ENCODE measurements at places on chromosomes 3 and 15.

- DNase-seq, result no peak
Measured at GRCh38 chr3:99549957-99550603, 88.3 kb upstream of the COL8A1 start.

DNA sequence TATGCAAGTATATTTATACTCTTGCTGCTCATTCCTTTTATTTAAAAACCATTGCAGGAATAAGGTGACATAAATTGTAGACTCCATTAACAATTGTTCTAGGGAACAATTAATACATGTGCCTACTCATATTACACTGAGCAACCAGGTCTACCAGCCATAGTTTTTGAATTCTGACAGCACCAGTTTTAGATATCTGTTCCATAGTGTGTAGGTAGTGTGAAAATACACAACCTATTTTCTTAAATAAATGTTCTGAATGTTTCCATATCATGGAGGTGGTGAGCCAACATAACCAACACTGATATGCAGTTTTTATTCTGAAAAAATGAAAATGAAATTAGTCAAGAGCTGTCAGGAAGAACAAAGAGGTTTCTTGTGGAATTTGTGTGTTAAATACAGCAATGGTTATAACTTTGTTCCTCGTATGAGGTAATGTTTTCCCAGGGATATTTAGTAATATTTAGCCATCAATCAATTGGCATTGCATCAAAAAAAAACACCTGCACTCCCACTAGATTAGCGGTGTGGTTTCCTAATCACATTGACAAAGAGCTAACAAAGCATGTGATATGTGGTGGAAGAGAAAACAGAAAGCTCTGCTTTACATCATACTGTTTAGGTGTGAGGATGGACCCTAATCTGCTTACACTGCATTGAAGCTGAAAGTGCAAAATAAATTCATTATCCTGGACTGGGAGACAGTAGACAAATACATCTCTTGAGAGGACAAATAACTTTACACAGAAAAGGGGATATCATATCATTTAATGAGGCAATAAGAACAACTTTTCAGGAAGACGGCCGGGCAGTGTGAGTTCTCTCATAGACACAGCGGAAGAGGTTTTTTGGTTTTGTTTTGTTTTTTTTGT, 369.5 kb upstream of the THBS1 start:
- peak; percentile 76 for DNase-seq

DNA sequence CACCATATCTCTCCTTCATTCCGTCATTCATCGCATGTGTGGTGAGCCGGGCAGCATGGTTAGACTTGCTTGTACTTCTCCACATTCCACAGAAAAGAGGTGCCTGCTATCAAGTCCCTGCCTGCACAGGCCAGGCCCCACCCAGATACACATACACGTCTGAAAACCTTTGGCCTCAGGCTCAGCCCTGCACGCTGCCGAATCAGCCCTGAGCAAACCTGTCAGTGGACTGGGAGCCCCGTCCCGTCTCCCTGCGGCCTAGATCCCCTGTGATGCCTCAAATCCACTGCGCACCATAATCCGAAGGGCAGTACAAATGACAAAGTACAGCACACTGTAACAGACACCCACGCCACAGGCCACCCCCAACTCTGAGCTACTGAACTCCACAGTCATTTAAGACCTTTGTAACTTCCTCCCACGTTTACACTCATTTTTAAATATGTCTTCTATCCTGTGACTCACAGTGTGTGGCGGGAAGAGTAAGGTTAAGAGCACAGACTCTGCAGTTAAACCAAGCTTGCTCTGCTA, 67.1 kb downstream of the MB21D2 start:
- DNase-seq, result peak; percentile 66

- DNase-seq, result no peak
Measured at GRCh38 chr3:127573912-127574311, 16.6 kb downstream of the TPRA1 start.

DNA sequence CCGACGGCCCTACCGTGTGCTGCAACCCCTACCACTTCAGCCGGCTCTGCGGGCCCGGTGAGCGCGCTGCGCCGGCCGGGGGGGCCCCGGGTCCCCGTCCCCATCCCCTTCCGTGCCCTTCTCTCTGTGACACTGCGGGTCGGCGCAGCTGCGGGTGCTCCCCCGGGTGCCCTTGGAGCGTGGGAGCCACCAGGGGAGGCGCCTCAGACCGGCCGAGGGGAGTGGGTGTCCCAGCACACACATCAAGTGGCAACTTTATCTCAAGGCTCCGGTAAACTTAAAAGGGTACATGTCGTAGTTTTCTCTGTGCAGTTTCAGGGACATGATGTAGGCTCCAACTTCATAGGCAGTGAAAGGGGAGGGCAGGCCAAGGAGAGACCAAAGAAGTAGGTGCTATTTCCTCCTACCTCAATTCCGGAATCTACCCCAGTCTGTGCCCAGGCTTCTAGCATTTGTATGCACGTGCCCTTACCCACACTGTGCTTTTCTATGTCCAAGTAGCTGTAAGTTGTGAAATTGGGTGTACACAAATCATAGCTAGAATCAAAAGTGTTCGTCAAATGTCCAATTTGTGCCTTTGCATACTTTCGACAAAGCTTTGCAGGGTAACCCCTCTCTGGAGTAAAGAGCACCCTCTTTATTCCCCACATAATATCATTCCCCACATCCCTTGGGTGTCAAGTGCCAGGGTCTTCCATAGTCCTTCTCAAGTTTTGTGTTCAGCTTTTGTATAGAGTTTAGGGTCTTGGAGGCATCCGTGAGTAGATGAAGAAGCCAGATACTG, 2.2 kb downstream of the SMAD6 start:
- no peak for DNase-seq

GRCh38 chr15:66178531-66178910, 75.0 kb downstream of the MEGF11 start:
- no peak for DNase-seq

Measured in stomach (tissue), 19 donors.